Hematopoietic multipotent progenitor cell treated with erythropoietin and hydrocortisone succinate and interleukin-3 and kit ligand, for 8 days (in vitro differentiated cells): ENCODE measurements at places on chromosomes 3 and 15.

DNA sequence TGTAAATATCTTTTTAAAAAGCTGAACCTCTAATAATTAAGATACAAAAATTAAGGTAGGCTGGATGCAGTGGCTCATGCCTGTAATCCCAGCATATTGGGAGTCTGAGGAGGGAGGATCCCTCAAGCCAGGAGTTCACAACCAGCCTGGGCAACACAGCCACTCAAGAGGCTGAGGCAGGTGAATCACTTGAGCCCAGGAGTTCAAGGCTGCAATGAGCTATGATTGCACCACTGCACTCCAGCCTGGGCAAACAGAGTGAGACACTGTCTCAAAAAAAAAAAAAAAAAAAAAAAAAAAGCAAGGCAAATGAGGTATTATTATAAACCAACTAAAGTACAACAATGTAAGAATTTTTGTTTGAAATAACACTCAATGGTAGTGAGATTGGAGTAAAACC lies 47.6 kb downstream of the EFHB start:
- DNase-seq = no peak

DNA sequence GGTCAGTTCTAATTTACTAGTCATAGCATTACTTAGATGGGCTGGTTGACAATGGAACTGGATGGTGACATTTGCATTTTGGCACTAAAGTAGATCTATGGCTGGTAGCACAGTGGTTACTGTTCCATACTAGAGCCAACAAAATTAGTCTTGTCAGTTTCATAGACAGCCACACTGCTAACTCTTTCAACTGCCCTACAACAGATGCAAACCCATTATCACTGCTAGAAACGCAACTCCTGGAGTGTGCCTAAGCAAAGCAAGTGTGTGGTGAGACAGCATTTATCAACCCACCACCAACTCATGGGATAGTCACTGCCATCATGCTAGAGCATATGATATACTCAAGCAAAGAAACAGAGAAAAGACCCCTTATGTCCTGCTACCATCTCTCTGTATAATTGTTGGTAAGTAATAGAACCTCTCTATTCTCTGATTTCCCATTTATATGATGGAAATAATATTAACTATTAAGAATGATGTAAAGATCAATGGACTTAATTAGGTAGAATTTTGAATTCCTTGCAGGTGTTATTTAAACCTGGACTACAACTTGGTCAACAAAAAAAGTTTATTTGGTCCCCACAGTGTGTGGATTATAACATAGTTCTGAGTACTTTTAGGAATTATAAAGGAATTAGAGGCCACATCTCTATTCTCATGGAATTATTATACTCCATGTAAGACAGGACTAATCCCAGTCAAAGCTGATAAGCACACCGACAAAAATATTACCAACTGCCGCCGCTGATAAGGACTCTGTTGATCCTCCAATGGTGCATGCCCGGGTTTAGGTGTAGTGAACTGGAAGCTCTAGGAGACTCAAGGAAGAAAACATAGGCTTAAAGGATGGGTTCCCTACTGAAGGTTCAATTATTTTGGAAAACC lies 19.9 kb upstream of the ABHD5 start:
- peak; percentile 91 for DNase-seq

DNA sequence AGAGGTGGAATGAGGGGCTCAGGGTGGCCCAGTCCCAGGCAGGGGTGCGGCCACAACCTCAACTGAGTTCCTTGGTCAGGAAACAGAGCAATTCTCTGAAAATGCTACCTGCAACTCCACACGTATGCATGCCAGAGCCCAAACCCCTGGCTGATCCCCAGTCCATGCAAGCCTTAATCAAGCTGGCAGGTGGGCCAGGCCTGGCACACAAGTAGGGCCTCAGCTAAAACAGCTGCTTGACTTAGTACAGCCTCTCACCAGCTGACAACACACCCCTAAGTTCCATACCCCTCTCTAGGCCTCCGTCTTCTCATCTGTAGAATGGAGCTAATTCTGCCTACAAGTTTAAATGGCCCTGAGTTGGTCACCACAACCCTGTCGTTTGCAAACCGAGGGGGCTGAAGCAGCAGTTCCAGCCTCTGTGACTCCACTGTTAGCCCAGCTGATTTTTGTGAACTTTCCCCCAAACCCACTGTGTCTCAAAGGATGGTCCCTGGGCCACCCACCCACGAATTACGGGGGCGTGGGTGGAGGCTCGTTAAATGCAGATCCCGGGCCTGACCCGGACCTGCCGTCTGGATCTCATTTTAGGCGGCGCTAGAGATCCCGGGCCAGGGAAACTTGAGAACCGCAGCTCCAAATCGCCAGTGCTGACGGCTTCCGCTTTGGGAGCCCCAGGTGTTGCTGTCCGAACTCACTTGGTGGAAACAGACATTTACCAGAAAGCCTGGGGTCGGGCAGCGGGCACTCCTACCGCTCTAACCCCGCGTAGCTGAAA lies 927 bp downstream of the CHDH start:
- DNase-seq = no peak

- no peak for DNase-seq
Measured at GRCh38 chr15:25239471-25240345, 199.1 kb downstream of the UBE3A start.

DNA sequence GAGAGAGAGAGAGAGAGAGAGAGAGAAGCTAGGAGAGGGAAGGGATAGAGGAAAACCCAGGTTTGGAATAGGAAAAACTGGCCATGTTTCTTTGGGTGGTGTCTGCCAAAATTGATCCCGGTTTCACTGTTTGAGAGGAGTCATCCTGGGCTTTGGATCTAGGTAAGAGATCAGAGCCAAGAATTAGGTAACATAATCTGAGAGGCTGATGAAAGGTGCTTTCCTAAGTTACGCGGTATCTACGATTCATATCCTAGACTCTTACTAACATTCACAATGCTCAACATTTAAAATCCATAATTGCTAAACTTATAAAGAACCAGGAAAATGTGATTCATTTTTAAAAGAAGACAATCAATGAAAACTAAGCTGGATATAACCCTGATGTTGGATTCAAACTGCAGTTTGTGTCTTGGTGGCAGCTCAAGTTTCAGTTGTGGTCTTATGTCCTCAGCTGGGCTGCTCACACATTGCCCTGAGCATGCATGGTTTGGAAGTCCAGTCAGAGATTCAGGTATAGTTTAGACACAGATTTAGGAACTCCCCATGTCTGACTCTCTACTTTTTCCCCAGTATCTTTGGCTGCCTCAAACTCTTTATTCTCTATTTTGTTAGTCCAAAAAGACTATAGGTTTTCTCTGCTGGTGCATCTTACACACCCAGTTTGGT lies 42.5 kb upstream of the FMN1 start:
- DNase-seq = no peak

DNA sequence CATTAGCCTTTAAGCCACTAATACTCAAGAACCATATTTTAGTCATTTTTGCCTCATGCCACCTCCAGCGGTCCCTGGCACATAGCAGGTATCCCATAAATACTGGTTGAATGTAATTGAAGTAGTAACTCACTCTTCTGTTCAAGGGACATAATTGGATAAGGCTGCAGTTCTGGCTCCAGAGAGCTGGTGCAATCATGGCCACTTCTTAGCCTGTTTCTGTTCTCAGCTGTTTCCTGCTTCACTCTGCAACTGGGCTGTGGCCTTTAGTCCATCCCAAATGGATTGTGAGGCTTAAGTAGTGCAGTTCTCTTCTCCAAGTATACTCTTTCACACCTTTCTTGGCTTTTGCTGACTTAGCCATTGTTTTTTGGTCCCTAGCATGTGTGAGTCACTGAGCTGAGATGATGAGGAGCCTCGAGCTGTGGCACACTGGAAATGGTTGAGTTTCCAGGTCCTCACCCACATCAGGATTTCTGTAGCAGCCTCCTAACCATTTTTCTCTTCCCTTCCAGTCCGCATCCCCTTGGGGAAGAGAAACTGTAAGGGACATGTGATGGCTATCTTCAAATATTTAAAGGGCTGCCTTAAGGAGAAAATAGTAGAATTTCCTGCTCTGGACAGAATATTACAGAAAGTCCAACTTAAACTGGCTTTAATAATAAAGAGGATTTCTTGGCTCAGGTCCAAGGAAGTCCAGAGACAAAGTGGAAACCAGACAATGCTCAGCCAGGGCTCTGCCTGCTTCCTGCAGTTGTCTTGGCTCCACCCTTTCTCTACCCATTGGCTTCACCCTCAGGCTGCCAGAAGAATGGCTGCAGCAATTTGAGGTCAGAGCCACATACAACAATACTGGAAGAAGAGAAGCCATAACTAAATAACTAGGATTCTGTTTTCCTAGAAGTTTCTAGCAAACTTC lies 305.4 kb upstream of the ROPN1 start:
- DNase-seq = no peak

GRCh38 chr3:168709073-168709472 lies 613.3 kb upstream of the GOLIM4 start:
- no peak for DNase-seq

GRCh38 chr15:51816611-51817010 lies 12.8 kb upstream of the TMOD3 start:
- DNase-seq = no peak

GRCh38 chr15:53976844-53977392 lies 1.3 kb upstream of the UNC13C start:
- DNase-seq = no peak

GRCh38 chr3:46460051-46460450 lies 4.7 kb downstream of the LTF start:
- DNase-seq = no peak

DNA sequence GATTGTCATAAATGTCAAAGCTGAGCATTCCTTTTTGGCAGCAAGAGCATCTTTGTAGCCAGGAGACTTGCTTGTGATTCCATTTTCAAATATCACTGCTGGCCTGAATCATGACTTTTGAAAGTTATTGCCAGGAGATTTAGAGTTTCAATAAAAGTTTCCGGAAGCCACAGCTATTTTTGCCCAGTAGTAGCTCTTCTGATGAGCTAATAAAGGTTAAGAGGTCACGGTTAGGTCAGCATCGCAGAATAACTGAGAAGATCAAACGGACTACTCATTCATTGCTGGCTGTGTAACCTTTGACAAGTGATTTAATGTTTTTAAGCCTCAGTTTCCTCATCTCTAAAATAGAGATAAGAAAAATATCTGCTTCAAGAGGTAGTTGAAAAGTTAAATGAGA lies 105.1 kb upstream of the ETV5 start:
- DNase-seq = no peak

GRCh38 chr3:132351222-132351806 lies 34.1 kb downstream of the ACP3 start:
- peak; percentile 72 for DNase-seq

GRCh38 chr3:72310419-72311380 lies 525.8 kb upstream of the PROK2 start:
- DNase-seq = peak; percentile 73

GRCh38 chr3:45170096-45170495 lies 23.9 kb upstream of the CDCP1 start:
- DNase-seq = no peak

DNA sequence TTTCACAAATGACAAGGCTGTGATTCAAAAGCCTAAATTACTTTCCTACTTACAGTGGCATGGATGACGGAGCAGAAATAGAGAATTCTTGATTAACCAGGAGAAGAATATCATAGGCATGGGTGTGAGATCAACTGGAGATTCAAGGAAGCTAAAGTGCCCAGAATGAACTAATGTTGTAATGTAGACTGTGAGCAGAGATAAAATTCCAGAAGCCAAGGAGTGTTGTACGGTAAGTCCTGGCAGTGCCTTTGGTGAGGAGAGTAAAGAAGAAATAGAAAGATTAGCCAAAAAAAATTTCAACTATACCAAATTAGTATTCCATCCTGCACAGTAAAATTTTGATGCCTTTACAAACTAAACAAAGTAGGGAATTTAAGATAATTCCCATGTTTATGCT lies 75.9 kb downstream of the ZBTB20 start:
- no peak for DNase-seq

- no peak for DNase-seq
Measured at GRCh38 chr3:159432682-159433340, 555.8 kb upstream of the IL12A start.

- no peak for DNase-seq
Measured at GRCh38 chr3:133992381-133992780, 37.3 kb downstream of the SLCO2A1 start.

DNA sequence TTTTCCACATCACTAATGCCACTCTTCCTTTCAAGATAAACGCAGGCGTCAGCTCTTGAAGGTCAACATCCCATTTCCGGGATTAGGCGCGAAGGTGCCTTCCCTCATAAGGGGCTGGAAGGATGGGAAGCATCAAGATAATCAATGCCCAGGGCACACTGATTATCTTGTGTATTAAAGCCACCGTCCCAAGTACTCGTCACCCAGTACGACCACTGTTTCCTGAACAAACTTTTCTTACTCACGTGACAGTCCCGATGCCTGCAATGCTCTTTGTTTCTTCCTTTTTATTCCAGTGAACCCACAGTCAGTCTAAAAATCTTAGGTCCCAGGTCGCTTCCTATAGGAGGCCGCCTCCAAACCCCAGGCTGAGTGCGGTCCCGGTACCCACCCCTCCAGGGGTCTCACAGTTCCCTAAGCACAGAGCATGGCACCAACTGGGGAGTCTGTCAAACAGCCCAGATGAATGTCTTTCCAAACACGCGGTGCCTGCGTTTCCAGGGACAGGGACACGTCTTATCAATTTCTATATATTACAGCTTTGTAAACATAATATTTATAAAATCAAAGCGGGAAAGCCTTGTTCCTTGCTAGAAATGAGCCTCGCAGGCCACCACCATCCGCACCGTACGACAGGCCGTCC lies 589 bp downstream of the ANAPC13 start:
- DNase-seq = peak; percentile 53

- DNase-seq = no peak
Measured at GRCh38 chr15:30922480-30923311, 19.0 kb downstream of the FAN1 start.

GRCh38 chr3:141350666-141351065 lies 17.6 kb upstream of the ZBTB38 start:
- DNase-seq = no peak

DNA sequence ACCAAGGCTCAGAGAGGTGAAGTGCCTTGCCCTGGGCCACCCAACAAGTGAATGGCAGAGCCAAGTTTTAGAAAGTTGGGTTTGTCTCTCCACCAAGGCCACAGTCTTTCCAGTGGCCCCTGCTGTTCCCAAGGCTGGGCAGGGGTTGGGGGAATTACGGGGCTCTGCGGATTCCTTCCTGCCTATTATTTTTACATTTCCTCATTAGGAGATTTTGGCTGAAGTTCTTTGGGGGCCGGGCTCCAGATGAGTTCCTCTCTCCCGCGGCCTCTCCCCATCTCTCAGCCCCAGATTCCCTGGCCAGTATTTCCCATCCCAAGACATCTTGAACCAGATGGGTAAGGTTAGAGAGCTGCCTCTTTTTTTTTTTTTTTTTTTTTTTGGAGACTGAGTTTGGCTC lies 44.0 kb upstream of the SMAD6 start:
- DNase-seq = no peak
